ENCODE measurements at places on chromosomes 12 and 14.

GRCh38 chr12:51371295-51371953, 19.8 kb downstream of the GALNT6 start:
- peak; percentile 98 for DNase-seq

DNA sequence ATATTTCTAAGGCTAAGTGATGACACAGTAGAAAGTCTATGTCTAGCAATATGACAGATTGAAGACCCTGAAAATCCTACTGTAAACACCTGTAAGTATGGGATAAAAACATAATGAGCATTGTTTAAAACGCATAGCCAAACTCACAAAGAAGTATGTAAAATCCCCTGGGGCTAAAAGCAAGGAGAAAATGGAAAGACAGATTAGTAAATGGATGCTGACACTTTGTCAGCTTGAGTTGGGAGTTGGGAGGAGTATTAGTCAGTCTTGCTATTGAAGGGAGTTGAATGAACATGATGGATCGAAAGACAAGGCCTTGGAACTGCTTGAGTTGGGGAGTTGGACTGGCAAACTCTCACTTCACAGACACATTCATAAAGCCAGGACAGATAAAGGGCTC, 79.0 kb upstream of the PRKD1 start:
- DNase-seq: no peak

DNA sequence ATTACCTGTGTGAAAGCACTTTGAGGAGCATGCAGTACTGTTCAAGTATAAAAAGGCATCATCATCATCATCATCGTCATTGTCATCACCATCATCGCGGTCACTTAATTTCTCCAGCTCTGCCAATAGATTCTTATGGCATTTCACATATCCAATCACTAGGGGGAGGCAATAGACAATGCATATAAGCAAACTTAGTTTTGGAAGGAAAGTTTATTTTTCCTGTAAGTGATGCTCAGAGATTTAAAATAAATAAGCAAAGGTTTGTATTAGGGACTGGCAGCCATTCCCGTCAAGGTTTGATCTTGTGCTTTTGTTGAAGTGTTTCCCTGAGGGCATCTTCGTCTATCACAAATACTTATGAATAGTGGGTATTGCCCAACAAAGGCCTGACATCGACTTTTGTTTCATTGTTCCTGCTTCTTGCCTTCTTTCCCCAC, 127.4 kb downstream of the KTN1 start:
- peak; percentile 64 for DNase-seq

DNA sequence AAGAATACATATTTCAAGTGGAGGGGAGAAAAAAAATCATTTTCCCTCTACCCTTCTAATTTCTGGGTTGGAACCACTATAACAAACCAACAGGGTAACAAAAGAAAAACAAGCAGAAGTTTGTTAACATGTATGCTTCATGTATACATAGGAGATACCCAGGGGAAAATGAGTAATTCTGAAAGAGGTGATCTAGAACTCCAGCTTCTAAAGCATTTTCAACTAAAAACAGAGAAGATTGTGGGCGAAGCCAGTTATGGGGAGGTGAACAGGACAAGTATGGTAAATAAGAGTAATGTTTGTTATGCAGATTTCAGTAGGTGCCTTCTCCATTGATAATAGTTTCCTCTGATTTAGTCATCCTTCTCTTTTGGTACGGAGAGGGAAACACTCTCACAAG, 16.7 kb downstream of the FNTB start:
- DNase-seq: no peak

DNA sequence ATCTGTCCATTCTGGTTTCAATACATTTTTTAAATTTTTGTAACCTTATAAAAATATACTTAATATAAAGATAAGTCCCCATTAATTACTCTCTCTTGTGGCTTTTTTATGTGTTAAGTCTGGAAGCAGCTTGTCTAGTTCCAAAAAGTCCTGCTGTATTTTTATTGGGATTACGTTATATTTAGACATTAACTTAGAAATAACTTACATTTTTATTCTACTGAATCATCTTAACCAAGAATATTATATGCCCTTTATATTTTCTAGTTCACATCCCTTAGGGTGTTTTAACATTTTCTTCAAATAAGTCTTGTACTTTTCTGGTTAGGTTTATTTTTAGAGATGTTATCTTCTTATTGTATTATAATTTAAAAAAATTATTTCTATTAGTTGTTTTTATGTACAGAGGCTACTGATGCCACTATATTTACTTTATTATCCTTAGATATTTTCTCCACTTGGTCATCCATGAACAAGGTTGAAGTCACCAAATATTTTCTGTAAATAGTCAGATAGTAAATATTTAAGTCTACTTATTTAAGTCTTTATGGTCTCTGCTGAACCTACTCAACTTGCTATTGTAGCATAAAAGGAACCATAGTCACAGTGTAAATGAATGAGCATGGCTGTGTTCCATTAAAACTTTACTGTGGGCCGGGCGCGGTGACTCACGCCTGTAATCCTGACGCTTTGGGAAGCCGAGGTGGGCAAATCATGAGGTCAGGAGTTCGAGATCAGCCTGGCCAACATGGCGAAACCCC, 132.4 kb upstream of the NEDD1 start:
- peak; percentile 10 for DNase-seq

GRCh38 chr14:90382491-90383125, 14.2 kb upstream of the CALM1 start:
- DNase-seq: peak; percentile 83

GRCh38 chr12:11601647-11602046, 47.8 kb upstream of the ETV6 start:
- no peak for DNase-seq

DNA sequence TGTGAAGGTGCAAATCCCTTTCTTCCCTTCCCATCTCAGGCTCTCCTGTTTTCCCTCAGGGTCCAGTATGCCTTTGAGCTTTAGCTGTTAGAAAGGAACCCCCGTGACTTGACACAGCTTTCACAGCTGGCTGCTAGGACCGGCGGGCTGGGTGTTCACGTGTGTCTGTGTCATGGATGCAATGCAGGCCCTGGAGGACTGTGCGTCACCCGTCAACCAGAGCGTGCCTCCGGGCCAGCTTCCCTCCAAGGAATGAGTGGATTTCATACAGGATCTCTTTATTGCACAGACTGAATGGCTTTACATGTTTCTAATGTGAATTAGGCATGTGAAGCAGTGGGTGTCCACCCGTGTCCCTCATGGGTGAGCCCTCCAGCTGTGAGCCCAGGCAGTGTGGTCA, 77.4 kb downstream of the AACS start:
- DNase-seq: no peak

- DNase-seq: no peak
Measured at GRCh38 chr12:121970581-121971300, 50.9 kb upstream of the BCL7A start.

GRCh38 chr14:98070536-98070935, 1201.5 kb downstream of the BCL11B start:
- no peak for DNase-seq

- DNase-seq: no peak
Measured at GRCh38 chr14:74064426-74064825, 19.8 kb downstream of the ALDH6A1 start.

GRCh38 chr14:95510804-95511203, 5.6 kb downstream of the SYNE3 start:
- DNase-seq: no peak

- DNase-seq: peak; percentile 56
Measured at GRCh38 chr14:35046751-35047536, 872 bp downstream of the FAM177A1 start.

GRCh38 chr14:100292776-100293461, 13.3 kb downstream of the SLC25A29 start:
- DNase-seq: no peak

GRCh38 chr12:49043856-49044258, 16.7 kb downstream of the KMT2D start:
- peak; percentile 51 for DNase-seq

DNA sequence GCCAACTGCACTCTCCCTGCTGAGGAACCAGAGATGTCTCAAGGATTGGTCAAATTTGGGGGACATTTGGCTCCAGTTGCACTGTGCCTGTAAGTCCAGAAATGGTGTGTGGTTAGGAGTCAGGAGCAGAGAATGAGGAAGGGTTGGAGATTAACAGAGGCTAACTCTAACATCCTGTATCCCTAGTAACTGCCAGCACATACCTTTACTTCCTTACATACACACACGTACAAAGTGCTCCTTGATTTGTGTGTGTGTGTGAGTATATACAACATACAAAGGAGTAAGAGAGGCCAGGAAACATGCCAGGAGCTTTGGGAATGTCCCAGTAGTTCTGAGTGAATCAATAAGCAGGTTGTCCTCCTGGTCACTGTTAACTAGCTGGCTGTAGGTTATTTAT, 39.8 kb upstream of the NRXN3 start:
- no peak for DNase-seq

DNA sequence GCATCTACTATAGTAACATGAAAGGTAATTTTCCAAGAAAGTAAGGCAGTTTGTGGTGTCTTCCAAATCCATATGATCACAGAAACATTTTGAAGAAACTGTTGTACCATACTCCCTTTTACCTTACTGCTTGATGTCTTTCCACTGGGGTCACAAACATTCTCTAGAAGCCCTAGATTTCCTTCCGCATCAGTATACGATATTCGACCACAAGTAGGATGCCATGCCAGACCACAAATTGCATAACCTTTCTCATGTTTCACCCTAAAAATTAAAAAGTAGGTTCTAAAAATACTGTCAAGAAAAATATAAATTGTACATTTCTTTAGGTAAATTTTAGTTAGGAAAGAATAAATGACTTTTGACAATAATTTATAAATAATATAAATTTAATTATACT, 26.5 kb downstream of the WDHD1 start:
- DNase-seq: peak; percentile 85

DNA sequence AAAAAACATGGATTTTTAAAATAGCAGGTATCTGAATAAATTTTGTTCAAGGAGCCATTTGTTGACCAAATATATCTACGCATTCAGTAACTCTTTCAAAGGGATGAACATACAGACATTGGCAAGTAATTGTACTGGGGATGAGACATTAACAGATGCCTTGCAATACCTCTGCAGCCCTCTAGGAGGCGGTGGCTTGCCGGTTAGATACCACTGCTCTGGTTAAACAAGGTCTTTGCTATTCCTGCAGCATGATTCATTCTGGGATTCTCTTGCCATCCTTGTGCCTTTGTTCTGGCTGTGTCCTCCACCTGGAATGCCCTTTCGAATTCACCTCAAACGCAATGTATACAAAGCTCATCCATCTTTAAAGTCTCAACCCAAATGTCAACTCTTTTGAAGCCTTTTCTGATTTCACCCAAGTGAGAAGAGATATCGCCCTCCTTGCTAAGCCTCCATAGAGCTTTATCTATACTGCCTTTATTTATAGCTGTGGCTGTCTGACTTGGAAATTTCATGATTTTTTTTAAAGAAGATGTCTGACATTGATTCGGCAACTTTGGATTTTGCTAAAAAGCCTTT, 131.0 kb upstream of the SRRM4 start:
- no peak for DNase-seq

GRCh38 chr12:50257236-50258166, 25.8 kb downstream of the LIMA1 start:
- peak; percentile 60 for DNase-seq

GRCh38 chr12:71682466-71682865, 3.4 kb upstream of the TMEM19 start:
- no peak for DNase-seq

DNA sequence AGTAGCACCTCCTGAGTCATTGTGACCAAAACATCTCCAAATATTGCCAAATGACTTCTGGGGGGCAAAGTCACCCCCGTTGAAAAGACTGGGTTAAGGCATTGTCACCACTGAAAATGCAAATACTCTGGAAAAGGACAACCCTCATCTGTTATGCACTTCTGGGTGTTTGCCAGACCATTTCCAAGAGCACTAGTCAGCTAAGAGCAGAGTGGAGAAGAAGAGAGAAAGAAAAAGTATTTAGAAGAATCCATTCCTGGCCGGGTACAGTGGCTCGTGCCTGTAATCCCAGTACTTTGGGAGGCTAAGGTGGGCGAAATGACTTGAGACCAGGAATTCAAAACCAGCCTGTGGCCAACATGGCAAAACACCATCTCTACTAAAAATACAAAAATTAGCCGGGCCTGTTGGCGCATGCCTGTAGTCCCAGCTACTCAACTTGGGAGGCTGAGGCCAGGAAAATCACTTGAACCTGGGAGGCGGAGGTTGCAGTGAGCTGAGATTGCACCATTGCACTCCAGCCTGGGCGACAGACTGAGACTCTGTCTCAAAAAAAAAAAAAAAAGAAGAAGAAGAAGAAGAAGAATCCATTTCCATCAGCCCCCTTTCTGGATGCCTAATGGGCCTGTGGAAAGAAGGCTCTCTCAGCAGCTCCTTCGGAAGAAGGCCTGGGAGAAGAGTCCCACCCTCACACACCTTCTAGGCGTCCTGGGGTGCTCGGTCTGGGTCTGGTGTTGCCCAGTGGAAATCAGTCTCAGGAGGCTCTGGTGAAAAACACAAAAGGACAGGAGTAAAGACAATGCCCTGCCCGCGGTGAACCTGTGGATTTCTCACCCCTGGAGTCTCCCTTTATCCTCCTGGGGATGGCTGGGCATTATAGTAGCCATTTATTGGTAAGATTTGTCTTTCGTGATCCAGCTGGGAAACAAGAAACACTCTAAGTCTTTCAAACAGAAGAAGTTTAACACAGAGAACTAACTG, 3.5 kb upstream of the LTBR start:
- peak; percentile 56 for DNase-seq

- no peak for DNase-seq
Measured at GRCh38 chr12:116026768-116027550, 250.5 kb downstream of the MED13L start.

DNA sequence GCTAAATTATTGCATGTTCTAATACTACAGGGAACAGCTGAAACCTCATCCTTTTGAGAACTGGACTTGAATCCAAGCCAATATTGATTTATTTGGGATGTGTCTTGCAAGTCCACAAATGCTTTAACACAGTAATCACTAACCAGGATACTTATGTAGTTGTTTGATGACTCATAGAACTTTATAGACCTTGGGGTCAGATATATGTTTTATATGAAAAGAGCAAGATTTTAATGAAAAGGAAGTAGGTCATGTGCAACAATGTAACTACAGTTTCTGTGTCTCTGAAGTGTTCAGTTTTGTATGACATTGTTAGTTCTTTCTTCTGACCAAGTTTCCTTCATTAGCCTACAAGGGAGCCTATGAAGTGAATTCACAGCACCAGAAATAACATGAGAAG, 352.0 kb downstream of the ZFP36L1 start:
- no peak for DNase-seq

- peak; percentile 0 for DNase-seq
Measured at GRCh38 chr14:45651890-45652289, 398.9 kb upstream of the MIS18BP1 start.
